ENCODE measurements at places on chromosomes 2 and 18.

- DNase-seq, result no peak
Measured at GRCh38 chr18:2893676-2894075, 46.9 kb downstream of the EMILIN2 start.

- no peak for DNase-seq
Measured at GRCh38 chr2:126883666-126884040, 15.0 kb upstream of the TEX51 start.

DNA sequence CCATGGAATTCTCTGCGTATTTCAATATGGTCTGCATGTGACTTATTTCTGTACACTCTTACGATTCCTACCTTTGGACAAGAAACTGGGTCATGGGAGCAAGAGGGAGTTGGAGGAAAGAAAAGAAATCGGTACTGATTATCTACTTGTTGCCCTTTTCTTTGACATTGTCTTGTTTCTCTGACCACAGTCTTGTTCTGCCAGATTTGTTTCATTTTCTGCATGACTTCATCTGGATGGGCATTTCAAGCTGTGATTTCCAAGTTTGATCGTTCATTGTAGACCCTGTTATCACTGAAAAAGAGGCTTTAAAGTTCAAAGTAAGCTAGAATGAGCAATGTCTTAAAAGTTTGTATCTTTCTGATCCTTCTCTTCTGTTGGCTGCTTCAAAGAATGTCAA, 2186.3 kb upstream of the CELF4 start:
- DNase-seq, result no peak

DNA sequence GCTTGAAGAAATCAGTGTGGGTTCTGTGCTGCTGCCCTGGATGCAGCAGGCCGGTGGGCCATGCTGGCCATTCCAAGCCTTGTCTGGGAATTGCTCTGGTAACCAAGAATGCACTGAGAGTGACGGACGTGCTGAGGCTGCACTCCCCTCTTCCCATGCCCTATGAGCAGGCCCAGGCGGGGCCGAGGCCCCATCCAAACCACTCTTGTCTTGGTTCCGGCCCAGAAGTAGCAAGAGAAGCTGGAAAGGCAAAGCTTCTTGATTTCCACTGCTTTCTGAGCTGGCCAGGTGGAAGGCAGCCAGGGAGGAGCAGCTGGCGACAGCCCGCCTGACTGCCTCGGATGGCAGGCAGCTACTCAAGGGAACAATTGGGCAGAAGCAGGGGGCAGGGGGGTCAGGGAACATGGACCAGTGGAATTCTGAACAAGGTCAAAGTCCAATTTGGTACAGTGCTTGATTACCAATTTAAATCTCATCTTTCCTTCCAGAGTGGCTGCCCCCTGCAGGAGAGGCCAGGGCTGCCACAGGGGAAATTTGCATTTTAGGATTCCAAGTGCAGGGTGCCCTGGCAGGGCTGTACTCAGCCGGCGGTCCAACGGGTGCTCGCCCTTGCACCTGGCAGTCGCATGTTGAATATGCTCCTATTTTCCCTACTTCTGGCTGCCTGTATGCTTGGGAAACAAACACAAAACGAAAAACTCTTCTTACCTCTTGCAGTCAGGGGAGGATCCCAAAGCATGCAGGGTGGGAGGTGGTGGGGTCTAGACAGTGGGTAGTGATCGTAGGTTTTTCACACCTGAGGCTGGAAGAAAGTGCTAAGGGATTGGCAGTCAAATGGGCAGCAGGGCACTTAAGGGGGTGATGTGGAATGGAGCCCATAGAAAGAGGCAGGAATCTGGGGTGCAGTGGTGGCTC, 67.3 kb downstream of the LIPG start:
- no peak for DNase-seq

DNA sequence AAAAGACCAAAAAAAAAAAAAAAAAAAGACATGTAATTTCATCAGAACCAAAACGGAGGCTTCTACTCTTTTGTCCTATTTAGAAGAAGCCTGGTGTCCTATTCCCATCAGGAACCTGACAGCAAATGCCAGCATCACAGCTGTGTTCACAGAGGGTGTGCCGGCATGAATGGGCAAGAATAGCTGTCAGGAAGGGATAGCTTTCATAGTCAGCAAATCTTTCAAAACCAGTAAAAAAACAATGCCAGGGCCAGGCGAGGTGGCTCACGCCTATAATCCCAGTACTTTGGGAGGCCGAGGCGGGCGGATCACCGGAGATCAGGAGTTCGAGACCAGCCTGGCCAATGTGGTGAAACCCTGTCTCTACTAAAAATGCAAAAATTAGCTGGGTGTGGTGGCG, 231.8 kb upstream of the PXDN start:
- DNase-seq, result no peak
